ENCODE measurements at places on chromosomes 11 and 22. TPM values are rescaled to one million over a fixed set of nuclear protein-coding genes. Genes with fewer than 3 reads are reported as not detected.

WNT11 gene
- 0.25 TPM for polyA plus RNA-seq

C11orf98 gene
- 45.2 TPM for polyA plus RNA-seq

DNA sequence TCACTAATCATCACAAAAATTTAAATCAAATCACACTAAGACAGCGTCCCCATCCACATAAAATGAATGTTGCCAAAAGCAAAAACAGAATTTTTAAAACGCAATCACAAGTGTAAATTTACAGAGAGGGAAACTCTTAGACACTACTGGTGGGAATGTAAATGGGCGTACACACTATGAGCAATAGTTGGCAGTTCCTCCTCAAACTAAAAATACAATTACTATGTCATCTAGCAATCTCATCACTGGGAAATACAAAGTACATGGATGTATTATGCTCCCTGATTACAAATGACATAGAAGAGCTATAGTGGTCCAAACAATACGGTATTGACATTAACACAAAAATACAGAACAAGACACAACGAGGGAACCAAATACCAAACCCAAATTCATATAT lies 8.7 kb upstream of the RGL4 start:
- DNase-seq: no peak

DNA sequence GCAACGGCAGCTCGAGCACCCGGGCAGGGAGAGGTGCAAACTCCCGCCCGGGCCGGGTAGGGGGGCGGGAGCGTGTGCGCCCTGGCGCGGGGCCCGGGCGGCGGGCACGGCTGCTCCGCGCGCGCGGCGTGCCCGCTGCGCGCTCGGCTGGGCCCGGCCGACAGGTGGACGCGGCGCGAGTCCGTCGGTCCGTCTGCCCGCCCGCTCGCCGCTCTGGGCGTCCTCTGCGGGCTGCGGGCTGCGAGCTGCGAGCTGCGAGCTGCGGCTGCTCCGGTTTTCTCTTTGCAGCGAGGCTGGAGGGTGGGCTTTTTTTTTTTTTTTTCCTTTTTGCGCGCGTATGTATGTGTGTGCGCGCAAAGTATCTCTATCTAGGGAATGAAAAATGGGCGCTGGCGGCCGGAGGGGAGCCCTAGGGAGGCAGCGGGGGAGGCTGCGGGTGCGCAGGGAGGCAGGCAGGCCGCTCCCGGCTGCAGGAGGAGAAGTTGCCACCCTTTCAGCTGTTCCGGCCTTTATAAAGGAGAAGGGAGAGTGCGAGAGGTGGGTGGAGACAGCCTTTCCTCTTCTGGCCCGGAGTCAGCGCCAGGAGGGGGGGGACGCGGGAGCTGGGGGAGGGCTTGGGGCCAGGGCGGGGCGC lies at the start of gene PDGFB:
Gene PDGFB (minus strand): TSS at position 487 of the 634 bp plus-strand sequence. CDS start 1,019 bp downstream, outside the sequence.
- DNase-seq: no peak

GRCh38 chr11:103901656-103902055 lies 134.8 kb upstream of the DDI1 start:
- DNase-seq: no peak
